ENCODE measurements at places on chromosomes 16 and 17.
A peak's percentile ranks its signal among the peaks of the same experiment; 100 is the strongest.

DNA sequence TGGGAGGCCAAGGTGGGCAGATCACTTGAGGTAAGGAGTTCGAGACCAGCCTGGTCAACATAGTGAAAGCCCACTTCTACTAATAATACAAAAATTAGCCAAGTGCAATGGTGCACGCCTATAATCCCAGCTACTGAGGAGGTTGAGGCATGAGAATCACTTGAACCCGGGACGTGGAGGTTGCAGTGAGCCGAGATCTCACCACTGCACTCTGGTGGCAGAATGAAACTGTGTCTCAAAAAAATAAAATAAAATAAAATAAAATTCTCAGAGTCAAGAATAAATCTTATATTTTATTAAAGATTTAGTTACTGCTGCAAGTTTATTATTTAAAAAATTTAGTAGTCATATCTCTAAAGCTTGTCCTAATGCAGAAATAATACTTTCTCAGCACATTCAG lies 29.7 kb downstream of the ARL4D start:
- no peak for DNase-seq

DNA sequence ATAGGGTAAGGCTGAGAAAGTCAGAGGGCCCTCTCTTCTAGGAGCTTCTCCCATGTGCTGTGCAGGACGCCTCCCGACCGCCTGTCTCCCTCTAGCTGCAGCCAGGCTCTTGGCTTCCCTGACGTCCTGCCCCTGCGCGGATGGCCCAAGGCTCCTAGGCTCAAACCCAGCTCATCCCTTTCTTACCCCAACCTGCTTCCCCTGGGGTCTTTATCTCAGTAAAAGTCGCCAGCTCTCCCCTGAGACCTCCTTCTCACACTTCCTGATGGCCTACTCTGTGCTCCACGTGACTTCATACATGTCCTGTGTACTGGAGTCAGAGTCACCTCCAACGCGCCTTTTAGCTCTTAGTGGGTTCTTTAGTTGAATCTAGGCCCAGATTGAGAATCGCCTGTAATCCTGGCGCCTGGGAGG lies 1.1 kb upstream of the ZNF747 start:
- peak; percentile 73 for DNase-seq

- no peak for DNase-seq
These were observed 447.0 kb downstream of the SOX9 start for GRCh38 chr17:72567774-72568173.

- no peak for DNase-seq
These were observed 18.3 kb upstream of the GNA13 start for GRCh38 chr17:65074778-65075250.

GRCh38 chr17:8212312-8213180 lies 2.2 kb upstream of the AURKB start:
- no peak for DNase-seq

DNA sequence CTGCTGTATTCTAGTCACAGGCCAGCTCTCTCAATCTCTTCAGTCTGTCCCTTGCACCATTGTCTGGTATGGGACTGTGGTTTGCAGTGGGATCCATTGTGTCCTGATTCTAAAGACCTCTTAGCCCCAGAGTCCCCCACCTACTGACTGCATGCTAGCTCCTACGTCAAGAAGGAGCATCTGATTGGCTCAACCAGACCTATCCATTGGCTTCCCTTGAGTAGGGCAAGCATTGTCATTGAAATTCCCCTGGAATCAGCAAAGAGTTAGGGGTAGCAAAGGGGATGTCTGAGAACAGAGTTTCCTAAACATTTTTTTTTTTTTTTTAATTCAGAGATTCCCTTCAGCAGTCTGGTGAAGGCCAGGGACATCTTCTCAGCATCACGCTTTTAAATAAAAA lies 175.3 kb upstream of the MPHOSPH6 start:
- DNase-seq: no peak

DNA sequence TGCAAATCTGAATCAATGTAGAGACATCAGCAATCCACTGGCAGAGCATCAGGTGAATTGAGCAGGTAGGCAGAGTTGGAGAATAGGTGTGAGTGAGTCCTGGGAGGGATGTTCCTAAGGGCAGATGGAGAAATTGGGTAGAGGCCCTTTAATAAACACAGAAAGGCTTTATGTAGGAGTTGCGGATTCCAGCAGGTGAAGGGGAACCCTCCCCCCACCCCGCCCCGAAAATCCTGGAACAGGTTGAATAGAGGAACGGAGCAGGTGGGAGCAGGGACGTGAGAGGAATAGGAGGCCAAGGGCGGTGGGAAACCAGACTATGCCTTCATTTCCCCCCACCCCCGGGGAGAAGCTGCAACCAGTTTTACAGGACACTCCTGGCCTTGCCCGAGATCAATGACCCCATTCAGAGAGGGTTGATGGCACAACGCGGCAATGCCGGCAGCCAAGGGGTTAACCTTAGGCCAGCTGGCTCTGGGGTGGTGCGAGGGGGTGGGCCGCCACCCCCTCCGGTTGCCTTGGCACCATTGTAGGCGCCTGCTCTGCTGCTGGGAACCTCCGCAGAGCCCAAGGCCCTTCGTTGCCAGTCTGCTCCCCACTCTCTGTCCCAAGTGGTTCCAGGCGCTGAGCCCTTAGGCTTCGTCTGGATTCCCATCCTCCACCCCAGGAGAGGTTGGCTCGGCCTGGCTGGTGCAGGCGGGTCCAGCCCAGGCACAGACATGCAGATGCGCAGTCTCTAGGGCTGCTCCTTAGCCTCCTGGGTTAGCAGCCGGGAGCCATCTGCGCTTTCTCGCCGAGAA lies 814 bp upstream of the RUNDC3A start:
- DNase-seq: no peak

- DNase-seq: no peak
These were observed 42.6 kb downstream of the KLHDC4 start for GRCh38 chr16:87723226-87723623.

DNA sequence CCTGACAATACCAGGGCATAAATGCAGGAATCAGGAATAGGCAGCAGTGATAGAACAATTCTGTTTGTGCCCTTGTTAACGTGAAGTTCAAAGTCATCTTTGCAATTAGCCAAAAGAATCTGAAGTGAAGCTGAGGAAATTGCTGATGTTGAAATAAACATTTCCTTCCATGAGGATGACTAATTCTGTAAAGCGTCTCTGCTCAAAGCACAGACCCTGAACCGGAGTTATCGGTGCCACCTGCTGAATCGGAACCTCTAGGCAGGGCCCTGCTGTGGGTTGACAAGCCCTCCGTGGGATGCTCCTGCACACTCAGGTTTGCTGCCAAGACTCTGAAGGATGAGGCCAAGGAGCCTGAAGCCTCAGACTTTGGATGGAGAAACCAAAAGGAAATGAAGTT lies 37.0 kb upstream of the CDH1 start:
- DNase-seq: peak; percentile 22

All from hematopoietic multipotent progenitor cell (in vitro differentiated cells).